ENCODE measurements at places on chromosomes 5 and 9. TPM values are rescaled to one million over a fixed set of nuclear protein-coding genes. Genes with fewer than 3 reads are reported as not detected.

GRCh38 chr9:93298498-93299417, 114.8 kb downstream of the WNK2 start:
- no peak overlapping the region for H3K27ac ChIP-seq
- H3K36me3 ChIP-seq = no peaks in the 10 kb centered on the region
- H3K27me3 ChIP-seq = no peaks in the 10 kb centered on the region
- DNase-seq = no peak

DNA sequence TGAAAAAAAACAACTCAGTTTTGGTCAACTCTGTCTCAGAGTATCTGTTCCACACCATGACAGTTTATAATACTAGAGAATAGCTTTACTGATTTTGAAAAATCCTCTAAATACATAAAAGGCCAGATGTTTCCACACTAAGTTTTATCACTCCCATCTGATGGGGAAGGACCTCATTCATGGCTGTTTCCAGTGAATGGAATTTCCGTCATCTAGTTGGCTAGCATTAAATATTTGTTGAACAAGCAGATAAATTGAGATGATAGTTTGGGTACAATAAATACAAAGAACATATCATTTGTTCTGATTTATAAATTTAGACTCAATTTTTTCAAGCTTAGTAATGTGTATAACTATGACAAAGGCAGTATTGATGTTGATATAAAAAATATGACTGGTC, 408.5 kb downstream of the PTPRD start:
- H3K4me1 ChIP-seq = no peaks in the 10 kb centered on the region
- H3K36me3 ChIP-seq = no peaks in the 10 kb centered on the region
- H3K4me3 ChIP-seq = no peak overlapping the region

Gene TMEM250
- 20.7 TPM for total RNA-seq

Gene MEIKIN
- total RNA-seq = 1.4 TPM

Gene PMPCA
- total RNA-seq = 69.2 TPM
